Activated CD4-positive, alpha-beta T cell treated with anti-CD3 and anti-CD28 coated beads, Interleukin-2, amount 10 ng/mL, durations not matched to agents 24 days and 14 days (primary cell): ENCODE measurements at places on chromosomes 11 and 22. TPM values are rescaled to one million over a fixed set of nuclear protein-coding genes. Genes with fewer than 3 reads are reported as not detected.

DNA sequence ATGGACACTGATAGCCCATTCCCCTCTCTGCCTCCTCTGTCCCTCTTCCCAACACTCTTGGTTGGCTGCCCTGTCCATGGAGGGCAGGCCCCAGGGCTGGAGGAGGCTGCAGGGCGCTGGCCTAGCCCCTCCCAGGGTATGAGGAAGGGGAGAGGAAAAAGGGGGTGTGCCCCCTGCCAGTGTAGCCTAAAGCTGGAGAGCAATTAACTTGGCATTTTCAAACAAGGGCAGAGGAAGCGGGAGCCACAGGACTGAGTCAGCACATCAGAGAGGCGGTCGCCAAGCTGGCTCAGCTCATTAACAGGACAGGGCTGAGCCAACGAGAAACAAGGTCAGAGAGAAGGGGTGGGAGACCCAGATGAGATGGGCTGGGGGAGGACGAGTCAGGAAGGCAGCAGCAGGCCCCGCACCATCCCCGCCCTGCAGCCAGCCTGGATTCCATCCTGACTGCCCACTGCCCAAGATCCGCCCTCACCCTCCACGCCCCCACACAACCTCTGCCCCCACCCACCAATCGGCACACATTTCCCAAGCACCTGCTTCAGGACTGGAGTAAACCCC, 76.3 kb downstream of the BUD13 start:
- peaks cover 4% of the 10 kb centered on the region for H3K27me3 ChIP-seq
- DNase-seq: no peak
- no peak overlapping the region for H3K4me3 ChIP-seq
- H3K4me1 ChIP-seq: no peaks in the 10 kb centered on the region

MFRP gene
- total RNA-seq: not detected in 2 replicates

HIC2 gene
- total RNA-seq: 5.9 and 6.4 TPM in 2 replicates

DNA sequence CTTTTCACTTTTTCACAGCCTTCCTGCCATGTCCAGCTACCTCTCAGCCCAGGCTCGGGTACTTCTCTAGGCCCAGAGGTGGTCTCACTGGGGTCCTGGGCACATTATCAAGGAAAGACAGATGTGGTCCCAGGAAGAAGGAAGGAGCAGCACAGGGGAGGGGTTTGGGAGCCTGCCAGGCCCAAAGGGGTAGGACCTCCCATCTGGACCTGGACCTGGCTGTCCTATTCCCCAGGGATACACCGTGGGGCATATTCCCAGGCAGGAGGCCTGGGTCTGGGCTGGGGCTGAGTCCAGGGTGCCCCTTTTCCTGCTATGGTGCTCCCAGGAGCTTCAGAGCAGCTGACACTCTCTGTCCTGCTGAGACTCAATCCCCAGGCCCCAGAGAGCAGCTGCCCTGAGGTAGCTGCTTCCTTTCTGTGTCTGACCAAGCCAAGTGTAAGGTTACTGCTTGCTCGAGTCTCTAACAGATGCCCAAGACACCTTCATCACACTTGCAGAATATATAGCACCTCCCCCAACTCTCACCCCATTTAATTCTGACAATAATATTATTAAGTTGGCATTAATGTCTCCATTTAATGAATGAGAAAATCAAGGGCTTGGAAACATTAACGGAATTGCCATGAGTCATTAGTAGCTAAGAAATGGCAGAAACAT, 232.0 kb downstream of the BUD13 start:
- H3K4me1 ChIP-seq: no peaks in the 10 kb centered on the region
- no peaks in the 10 kb centered on the region for H3K36me3 ChIP-seq
- H3K27ac ChIP-seq: no peak overlapping the region
- no peak overlapping the region for H3K4me3 ChIP-seq
- H3K27me3 ChIP-seq: no peaks in the 10 kb centered on the region
- no peak for DNase-seq

- no peak for DNase-seq
- no peak overlapping the region for H3K4me3 ChIP-seq
- peaks cover 45% of the 10 kb centered on the region for H3K27me3 ChIP-seq
- no peak overlapping the region for H3K27ac ChIP-seq
Observed at GRCh38 chr11:64690235-64690634, 32.8 kb downstream of the NRXN2 start.

DNA sequence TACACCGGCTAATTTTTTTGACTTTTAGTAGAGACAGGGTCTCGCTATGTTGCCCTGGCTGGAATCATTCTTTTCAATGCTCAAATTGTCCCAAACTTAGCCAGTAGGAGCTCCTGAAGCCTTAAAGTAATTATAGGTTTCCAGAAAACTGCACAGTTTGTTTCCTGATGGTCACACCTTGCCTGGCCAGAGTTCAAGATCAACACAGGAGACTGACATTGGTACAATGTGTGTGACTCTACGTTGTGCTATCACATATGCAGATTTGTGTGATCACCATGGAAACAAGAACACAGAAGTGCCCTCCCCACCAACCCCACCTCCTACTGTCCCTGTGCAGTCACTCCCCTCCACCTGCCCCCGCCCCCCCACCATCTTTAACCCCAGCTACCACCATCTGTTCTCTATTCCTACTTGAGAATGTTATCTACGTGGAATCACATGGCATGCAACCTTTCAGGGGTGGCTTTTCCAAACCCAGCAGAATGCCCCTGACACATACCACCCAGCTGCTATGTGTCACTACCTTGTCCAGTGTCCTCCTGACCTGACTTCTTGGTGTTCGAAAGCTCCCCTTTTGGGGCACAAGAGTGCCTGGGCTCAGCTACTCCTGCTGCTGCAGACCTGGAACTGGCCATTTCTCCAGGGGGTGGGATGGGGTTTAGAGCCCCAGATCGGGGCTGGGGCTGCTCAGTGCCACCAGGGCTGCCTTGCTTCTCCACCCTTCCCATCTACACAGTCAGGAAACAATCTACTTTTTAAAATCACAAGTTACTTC, 6.1 kb upstream of the NAP1L4 start:
- DNase-seq: no peak
- no peaks in the 10 kb centered on the region for H3K4me1 ChIP-seq
- no peak overlapping the region for H3K4me3 ChIP-seq
- H3K27me3 ChIP-seq: no peaks in the 10 kb centered on the region

TSSK2 gene
- not detected in 2 replicates for total RNA-seq

- no peaks in the 10 kb centered on the region for H3K27me3 ChIP-seq
- peaks cover 22% of the 10 kb centered on the region for H3K36me3 ChIP-seq
- no peak for DNase-seq
- H3K4me3 ChIP-seq: no peak overlapping the region
- H3K4me1 ChIP-seq: no peaks in the 10 kb centered on the region
Observed at GRCh38 chr11:73907191-73907590, 30.4 kb downstream of the PAAF1 start.

GRCh38 chr11:613369-613968, 2.3 kb downstream of the IRF7 start:
- H3K27ac ChIP-seq: peak overlapping the region; percentile 81
- peak overlapping the region; percentile 89 for H3K4me3 ChIP-seq
- no peaks in the 10 kb centered on the region for H3K27me3 ChIP-seq
- peaks cover 20% of the 10 kb centered on the region for H3K4me1 ChIP-seq
- DNase-seq: peak; percentile 88

GRCh38 chr11:1765871-1766718, 2.4 kb upstream of the CTSD start:
- H3K4me3 ChIP-seq: no peak overlapping the region
- no peaks in the 10 kb centered on the region for H3K36me3 ChIP-seq
- H3K27ac ChIP-seq: no peak overlapping the region
- peaks cover 3% of the 10 kb centered on the region for H3K27me3 ChIP-seq
- DNase-seq: no peak

CTSW gene
- total RNA-seq: 4.9 and 7.5 TPM in 2 replicates

DNA sequence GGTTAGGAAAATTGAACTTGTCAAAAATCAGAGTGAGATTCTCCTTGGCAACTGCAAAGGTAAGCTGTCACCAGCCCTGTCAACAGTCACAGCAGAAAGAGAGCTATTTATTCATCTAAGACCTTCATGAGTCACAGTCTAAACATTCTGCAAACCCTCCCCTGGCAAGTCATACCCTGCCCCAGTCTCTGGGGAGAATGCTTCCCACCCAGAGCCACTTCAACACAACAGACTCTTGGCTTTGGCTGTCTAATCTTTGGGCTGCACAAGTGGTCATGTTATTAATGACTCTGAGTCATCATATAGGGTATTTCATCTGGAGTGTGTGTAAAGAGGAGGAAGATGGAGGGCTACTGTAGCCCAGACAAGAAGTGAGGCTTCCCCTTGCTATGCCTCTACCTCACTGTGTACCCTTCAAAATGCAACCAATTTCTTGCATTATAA, 153.4 kb downstream of the CCDC34 start:
- no peaks in the 10 kb centered on the region for H3K4me1 ChIP-seq
- no peak overlapping the region for H3K27ac ChIP-seq
- H3K4me3 ChIP-seq: no peak overlapping the region
- no peak for DNase-seq
- H3K27me3 ChIP-seq: peaks cover 1% of the 10 kb centered on the region
- no peaks in the 10 kb centered on the region for H3K36me3 ChIP-seq
